ENCODE measurements at places on chromosomes 11 and 22. TPM values are rescaled to one million over a fixed set of nuclear protein-coding genes. Genes with fewer than 3 reads are reported as not detected.

Gene ATP6V1E1
- 77.3 TPM for total RNA-seq

Gene GGTLC2
- not detected for total RNA-seq

Gene ZNRF3
- 23.1 TPM for total RNA-seq

Gene BBS1
- 71.8 TPM for total RNA-seq

Gene VSIG10L2
- 0.31 TPM for total RNA-seq

Gene UNC93B1
- 13.7 TPM for total RNA-seq

Gene MFRP
- not detected for total RNA-seq

Gene NPTXR
- total RNA-seq: 6.9 TPM

Gene GRK3
- 10.3 TPM for total RNA-seq

Gene CHKB
- total RNA-seq: 96.9 TPM

Gene F2
- total RNA-seq: 12.1 TPM

Gene FGF4
- total RNA-seq: not detected

Gene TSSK2
- total RNA-seq: not detected

Gene NUCB2
- 54.2 TPM for total RNA-seq

Gene FAM111B
- 13.2 TPM for total RNA-seq

Gene PRSS23
- total RNA-seq: 47.1 TPM

Gene KRTAP5-10
- not detected for total RNA-seq

Gene SLC5A12
- total RNA-seq: 1.3 TPM

Gene ARHGAP20
- total RNA-seq: 5.1 TPM

Gene ASCL2
- 5.6 TPM for total RNA-seq

Gene OR51B5
- not detected for total RNA-seq

Gene ZNF214
- 6.3 TPM for total RNA-seq

Gene SPCS2
- 190 TPM for total RNA-seq

Gene ANO5
- 4.1 TPM for total RNA-seq

Data from type B pancreatic cell (in vitro differentiated cells).